ENCODE measurements at places on chromosomes 7 and 10.

DNA sequence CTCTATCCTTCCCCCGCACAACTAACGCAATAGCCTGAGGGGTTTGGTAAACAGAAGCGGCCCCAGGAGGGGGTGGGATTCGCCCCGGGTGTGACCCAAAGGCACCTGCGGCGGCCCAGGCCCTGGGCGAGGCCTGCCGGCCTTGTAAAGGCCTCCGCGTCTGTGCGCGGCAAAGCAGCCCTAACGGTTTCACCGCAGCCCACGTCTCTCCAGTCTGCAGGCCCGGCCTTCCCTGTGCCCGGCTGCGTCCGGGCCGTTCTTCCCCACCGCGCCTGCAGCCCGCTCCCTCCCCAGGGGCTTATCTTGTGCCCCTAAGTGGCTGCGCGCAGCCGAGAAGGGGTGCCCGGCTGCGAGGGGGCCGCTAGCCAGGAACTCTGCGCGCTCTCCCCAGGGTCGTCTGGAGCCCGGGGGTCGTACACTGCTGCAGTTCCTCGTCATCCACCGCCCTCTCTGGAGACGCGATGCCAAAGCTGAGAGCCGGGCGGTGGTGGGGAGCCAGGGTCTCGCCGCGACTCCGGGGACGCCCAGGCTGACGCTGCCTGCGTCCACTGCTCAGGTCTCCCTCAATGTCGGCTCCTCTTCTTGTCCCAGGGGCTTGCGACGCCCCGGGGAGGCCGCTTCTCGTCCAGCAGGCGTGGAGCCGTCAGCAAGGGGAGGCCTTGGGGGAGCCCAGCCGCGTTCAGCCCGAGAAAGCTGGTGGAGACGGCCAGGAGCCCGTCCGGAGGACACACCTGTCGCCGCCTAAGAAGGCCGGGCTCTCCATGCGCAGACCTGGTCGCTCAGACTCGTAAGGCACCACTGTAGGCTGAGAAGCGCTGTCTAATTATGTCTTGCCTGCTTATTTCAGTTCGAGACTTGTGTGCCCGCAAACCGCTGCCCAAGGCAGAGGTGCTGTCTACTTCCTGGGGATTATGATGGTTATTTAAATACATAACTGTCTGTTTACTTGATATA, 132.3 kb downstream of the SPAG6 start:
- no peak for DNase-seq

DNA sequence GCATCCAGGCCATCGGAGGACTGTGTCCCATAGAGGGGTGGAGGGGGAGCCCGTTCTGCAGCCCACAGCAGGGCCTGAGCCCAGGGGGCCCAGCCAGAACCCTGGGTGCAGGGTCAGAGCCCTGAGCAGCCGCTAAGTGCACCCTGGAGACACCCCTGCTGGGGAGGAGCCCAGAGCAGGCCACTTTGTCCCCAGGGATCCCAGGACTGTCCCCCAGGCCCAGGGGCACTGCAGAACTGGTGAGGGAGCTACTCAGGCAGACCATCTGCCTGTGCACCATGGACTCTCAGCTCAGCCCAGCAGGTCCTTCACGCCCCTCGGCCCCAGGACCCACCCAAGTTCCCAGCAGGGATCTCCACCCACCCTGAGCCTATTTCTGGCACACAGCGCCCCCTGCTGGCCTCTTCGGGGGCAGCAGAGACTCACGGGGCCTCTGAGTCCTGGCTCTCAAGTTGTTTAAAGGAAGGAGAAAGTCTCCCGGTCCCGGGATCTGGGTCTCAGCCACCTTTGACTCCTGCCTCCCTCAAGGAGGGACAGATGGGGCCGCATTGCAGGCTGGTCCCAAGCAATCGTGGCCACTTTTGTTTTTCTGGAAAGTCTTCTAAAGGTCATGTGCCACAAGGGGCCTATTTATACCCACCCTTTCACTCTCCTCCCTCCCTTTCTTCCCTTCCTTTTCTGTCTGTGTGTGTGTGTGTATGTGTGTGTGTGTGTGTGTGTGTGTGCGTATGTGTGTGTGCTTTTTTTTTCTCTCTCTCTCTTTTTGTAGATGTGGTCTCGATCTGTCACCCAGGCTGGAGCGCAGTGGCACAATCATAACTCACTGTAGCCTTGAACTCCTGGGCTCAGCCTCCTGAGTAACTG, 90.3 kb downstream of the MYL10 start:
- DNase-seq: peak; percentile 53

GRCh38 chr7:26735976-26736600, 128.3 kb downstream of the SKAP2 start:
- DNase-seq: no peak

GRCh38 chr10:69223028-69223342, 2.9 kb downstream of the HKDC1 start:
- DNase-seq: no peak

DNA sequence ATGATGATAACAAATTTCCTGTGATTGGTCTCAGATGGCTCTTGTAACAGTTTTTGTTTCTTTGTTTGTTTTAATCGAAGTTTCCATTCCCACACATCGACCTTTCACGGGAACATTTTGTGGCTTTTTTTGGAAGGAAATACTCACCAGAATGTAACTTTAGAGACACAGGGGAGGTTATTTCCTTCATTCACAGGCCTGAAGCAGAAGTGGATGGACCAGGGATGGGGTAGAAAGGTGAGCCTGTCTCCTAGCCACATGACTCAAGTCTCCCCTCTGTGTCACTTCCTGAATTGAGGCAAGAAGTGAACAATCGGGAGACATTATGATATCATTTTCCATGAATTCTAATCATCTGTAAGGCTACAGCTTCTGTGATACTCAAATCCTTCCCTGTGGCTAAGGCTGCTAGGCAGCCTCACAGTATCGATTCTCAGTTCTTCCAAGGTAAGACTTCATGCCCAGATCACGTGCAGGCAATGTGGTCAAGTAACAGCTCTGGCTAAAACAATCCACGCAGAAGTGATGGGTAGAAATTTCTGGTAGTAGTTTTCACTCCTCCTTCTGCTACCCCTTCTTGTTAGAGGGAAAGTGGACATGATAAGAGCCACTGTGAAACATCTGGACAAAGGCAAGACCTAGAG, 203.9 kb upstream of the NEBL start:
- peak; percentile 33 for DNase-seq

- no peak for DNase-seq
Observed at GRCh38 chr10:84373000-84373399, 44.6 kb downstream of the CCSER2 start.

GRCh38 chr7:106793015-106793975, 71.8 kb upstream of the PIK3CG start:
- no peak for DNase-seq

- no peak for DNase-seq
Observed at GRCh38 chr10:48941427-48942075, 1.9 kb upstream of the LRRC18 start.

DNA sequence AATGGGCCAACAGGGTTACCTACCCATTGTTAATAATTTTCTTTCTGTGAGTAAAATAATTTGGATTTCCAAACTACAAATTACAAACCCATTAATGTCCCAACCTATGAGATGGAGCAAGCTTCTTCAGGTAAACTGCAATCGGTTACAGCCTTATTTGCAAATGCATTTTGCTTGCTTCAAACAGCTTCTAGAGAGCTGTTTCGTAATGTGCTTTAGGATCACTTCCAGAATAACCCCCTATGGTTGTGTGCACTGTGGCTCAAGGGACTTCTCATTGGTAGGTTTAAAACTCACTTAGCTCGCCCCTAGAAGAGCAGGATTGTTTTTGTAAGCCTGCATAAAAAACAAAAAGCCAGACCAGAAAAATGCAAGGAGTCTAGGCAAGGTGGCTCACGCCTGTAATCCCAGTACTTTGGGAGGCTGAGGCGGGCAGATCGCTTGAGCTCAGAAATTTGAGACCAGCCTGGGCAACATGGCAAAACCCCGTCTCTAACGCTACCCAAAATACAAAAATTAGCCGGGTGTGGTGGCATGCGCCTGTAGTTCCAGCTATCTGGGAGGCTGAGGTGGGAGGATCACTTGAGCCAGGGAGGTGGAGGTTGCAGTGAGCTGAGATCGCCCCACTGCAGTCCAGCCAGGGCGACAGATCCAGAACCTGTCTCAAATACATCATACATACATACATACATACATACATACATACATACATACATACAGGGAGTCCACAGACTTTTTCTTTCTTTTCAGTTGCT, 3.3 kb upstream of the MAP3K8 start:
- DNase-seq: no peak

GRCh38 chr10:34148305-34148657, 666.8 kb downstream of the PARD3 start:
- DNase-seq: no peak

DNA sequence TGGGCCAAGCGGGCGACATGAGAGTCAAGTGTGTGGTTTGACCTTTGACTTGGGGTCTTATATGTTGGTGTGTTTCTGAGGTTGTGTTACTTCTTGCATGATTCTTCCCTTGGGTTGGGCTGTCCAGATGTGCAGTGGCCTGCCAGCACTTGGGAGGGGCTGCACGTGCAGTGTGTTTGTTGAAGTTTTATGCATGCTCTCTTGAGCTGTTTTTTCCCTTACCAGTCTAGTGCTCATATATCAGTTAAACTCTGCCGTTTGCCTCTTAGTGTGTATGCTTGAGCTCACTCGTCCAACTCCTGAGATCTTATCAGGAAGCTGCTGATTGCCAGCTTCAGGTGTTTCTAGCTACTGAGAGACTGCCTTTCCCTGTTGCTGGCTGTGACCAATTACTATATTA, 23.1 kb downstream of the SP4 start:
- DNase-seq: no peak

DNA sequence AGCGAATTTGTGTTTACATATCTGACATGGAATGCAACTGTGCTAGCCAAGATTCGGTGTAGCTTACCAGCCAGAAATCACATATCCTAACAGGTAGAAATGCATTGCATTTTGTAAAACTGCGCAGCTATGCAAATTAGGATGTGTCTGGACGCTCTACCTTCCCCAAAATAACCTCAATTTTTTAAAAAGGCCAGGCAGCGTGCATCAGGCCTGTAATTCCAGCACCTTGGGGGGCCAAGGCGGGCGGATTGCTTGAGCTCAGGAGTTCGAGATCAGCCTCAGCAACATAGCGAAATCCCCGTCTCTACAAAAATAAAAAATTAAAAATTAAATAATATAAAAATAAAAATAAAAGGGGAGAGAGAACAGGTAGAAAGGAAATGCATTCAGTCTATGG, 305.0 kb downstream of the TYW1 start:
- DNase-seq: no peak

DNA sequence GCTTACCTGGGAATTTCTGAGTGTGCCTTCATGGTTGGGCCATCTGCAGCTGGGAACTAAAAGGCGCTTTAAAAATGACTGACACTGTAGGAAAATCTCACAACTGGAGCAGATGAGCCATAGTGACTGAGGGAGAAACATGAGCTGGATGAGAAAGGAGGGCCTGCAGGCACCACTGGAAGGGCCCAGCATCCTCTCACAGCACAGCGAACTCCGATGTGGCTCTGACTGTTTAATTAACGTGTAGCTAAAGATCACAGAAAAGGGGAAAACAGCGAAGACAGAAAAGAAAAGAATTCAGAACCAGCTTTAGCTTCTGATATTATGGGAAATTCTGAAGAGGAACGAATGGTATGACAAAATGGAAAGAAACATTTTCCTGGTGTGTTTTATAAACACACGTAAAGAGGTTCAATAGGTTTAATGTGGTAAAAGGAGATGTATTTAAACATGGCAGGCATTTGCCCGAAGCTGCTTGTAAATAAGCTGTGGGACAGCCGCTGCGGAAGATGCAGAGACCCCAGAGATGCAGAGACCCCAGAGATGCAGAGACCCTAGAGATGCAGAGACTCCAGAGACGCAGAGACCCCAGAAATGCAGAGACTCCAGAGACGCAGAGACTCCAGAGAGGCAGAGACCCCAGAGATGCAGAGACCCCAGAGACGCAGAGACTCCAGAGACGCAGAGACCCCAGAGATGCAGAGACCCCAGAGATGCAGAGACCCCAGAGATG, 534.3 kb downstream of the PTPRN2 start:
- DNase-seq: no peak

DNA sequence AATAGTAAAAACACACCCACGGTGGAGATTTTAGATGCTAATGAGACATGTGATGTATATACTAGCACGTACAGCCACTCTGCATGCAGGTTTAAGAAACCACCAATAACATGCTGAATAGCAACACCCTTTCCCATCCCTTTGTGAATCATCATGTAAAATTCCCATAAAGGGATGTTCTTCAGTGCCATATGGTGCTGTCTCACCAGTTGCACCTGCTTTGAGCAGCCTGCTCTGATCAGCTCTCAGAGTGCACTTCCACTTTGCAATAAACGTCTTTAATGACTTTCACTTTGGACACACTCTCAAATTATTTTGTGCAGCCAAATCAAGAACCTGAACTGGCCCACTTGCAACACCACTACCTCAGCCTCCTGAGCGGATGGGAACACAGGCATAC, 615.0 kb downstream of the ANKRD7 start:
- no peak for DNase-seq

- no peak for DNase-seq
Observed at GRCh38 chr10:78656417-78657162, 412.2 kb upstream of the ZMIZ1 start.

DNA sequence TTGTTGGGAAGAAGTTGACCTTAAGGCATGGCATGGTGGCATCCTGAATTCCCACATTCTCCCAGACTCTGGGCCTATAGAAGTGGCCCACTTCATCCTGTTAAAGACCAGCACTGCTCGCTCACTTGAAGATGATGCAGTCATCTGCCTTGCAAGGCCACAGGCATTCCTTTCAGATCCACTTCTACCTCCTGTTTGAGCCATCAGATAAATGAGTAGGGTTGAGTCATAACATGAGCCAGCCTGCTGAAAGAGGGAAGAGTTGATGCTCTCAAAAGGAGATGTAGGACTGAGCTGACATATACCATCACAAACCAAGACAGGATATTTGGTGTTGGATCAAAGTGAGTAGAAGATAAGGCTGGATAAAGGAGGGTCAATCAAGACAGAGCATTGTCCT, 1.5 kb upstream of the EBLN1 start:
- no peak for DNase-seq

DNA sequence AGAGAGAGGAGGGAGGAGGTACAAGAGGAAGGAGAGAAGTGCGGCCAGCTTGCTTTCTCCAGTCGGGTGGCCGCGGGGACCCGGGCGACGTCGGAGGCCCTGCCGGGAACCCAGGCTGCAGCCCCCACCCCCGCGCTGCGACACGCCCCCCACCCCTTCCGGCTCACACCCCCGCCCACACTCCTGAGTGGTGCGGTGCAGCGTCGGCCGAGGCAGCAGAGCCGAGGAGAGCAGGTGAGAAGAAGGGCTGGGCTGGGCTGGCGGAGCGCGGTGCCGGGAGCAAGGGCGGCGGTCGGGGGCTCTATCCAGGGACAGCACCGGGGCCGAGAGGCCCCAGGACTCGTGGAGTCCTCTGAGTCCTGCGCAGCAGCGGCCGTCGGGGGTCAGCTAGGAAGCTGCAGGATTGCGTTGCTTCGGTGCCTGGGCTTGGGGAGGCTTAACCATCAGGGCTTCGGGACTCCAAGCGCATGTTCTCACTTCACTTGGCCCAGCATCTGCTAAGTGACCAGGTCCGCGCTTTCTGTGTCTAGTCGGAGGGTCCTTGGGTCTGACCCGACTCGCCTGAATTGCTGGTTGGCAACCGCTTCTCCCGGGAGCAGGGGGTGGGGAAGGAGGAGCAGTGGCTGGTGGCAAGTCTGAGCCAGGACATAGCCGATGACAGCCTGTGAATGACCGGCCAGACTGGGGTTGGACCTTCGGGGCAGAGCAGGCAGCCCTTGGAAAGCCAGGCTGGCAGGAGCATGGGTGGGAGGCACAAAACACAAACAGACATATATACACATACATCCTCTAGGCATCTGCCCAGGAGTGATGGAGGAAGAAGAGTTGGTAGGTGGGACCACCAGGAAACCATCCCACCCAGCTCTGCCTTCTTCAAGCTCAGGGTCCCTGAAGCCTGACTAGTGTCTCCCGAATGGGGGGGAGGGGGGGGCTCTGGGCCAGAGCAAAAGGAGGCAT, 683 bp downstream of the CHAT start:
- no peak for DNase-seq

GRCh38 chr7:122038904-122039303, 105.1 kb downstream of the AASS start:
- DNase-seq: no peak
